Muscle of back (tissue), 13 donors: ENCODE measurements at places on chromosomes 6 and 20.

- DNase-seq: no peak
Measured at GRCh38 chr6:83872386-83873118, 13.1 kb downstream of the CYB5R4 start.

- DNase-seq: no peak
Measured at GRCh38 chr20:63070301-63070625, 63.5 kb upstream of the BHLHE23 start.

GRCh38 chr6:76422511-76423213, 350.2 kb upstream of the IMPG1 start:
- DNase-seq: no peak

DNA sequence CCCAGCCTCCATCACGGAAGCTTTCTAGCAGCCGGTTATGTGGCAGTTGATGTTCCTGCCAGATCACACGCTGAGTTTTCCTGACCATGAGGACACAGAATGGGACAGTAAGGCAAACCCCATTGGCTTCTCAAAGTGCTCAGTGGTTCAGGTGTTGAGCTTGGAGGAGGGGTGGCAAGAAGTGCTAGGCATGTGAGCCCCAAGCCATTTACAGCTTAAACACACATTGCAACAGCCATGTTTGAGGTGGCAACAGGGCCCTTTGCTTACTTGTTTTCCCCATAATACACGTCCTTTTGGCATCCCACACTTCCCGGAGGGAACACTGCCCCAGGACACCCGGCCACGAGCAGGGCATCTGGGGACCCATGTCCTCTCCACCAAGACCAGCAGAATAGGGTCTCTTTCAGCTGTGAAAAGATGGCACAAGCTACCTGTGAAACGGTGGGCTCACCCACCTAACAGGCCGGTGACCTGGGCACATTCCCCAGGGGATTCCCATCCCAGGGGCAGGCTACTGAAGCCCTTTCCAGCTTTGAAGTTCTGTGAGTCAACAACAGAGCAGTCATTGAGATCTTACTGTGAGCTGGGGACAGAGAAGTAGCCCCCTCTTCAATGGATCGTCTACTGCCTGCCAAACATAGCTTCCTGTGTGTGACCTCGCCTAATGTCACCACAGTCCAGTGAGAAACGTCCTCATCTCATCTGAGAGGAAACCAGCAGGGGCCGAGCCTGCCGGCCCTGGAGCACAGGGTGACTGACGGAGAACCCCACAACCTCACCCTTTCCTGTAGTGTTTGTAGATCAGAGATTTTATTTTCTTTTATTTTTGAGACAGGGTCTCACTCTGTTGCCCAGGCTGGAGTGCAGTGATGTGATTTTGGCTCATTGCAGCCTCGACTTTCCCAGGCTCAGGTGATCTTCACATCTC, 4.0 kb upstream of the TLDC2 start:
- DNase-seq: no peak

DNA sequence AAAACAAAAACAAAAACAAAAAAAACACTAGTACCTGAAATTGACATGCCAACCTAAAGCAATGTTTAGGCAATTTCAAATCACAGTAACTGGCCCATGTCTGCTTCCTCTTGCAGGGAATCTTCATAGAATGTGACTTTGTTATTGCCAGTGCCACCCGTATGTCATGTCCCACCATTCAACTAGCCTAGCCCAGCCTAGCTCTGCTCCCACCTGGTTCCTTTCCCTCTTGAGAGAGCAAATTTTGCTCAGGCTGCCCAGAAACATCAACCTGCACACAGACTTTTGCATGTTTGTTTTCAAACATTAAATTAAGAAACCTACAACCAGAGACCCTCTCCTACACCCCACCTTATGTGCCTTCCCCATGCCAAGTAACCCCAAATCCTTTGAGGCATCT, 124.8 kb upstream of the SLC2A12 start:
- no peak for DNase-seq

DNA sequence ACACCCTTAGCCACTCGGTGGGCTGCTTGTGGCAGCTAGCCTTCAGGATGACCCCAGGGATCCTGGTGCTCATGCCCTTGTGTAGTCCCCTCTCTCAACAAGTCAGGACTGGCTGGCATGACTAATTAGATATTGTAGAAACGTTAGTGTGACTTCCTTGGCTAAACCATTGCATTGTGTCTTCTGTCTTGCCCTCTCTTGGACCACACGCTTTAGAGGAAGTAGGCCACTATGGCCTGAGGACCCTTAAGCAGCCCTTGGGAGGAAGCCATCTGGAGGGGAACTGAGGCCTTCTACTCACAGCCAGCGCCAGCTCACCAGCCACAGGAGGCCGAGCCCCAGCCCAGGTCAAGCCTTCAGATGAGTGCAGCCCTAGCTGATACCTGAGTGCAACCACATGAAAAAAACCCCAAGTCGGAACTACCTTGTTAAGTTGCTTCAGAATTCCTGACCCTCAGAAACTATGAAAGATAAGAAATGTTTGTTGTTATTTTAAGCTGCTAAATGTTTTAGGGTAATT, 10.1 kb downstream of the ANGPT4 start:
- no peak for DNase-seq

GRCh38 chr6:142725024-142725770, 219.8 kb downstream of the HIVEP2 start:
- no peak for DNase-seq

- DNase-seq: no peak
Measured at GRCh38 chr20:50913690-50914375, 17.4 kb downstream of the ADNP start.

DNA sequence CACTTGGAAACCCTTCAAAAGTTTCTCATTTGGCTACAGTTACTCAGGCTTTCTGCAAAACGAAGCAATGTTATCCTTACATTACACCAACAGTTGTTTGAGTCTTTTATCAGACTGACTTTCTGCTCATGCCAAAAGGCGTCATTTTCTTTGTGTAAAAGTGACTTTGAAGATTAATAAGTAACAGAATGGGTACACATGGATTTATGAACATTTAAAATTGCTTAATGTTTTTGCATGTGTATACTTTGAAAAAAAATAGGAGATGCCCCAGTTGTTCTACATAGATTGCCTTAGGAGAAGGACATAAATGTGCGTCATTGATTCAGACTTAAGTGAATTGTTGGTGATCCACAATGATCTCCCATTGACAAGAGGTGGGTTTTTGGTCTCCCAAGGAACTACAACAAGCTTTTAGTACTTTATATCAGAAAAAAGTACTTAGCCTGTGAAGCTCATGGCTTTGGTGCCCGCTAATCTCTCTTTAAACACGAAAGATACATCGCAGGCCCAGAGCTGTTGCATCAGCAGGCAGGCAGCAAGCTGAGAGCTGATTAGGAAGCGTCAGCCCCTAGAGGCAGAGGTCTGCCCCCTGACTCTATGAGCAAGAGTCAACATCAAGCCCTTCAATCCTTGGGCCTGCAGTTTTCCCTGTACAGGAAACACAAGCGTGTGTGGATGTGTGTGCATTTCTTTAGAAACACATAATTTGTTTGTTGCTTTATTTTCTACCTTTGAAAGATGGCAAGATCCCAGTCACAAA, 45.9 kb downstream of the SLC22A3 start:
- no peak for DNase-seq

DNA sequence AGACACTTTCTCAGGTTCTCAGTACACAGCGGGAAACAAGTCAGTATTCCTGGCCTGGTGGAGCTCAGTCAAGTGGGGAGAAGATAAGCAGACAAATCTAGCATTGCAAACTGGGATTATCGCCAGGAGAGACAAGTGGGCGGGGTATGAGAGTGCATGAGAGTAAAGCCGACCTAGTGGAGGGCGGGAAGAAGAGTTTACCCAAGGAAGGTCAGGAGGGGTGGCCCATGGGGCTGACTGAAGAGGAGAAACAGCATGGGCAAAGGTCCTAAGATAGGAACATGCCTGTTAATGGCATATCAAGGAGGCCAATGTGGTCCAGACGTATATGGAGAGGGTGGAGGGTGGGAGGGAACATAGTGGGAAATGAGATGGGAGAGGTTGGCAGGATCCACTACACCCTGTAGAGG, 12.4 kb upstream of the CSNK2A1 start:
- DNase-seq: no peak

DNA sequence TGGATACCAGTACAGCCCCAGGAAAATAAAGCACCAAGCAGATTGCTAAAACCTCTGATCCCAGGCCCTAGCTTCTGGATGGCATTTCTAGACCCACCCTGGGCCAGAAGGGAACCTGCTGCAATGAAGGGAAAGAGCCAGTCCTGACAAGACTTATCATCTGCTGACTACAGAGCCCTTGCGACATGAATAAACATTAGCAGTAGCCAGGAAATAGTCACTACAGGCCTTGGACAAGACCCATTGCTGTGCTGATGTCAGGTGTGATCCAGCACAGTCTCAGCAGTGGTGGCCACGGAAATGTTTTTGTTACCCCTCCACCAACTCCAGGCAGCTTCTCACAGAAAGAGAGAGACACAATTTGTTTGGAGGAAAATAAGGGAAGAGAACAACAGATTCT, 399.3 kb downstream of the HAO1 start:
- DNase-seq: no peak

GRCh38 chr6:22432060-22432459, 135.2 kb upstream of the PRL start:
- DNase-seq: no peak

- DNase-seq: no peak
Measured at GRCh38 chr6:43515808-43516207, 918 bp downstream of the YIPF3 start.

- DNase-seq: no peak
Measured at GRCh38 chr6:89965441-89966227, 71.4 kb downstream of the GJA10 start.

GRCh38 chr6:149454346-149454848, 30.4 kb downstream of the ZC3H12D start:
- DNase-seq: peak; percentile 96

DNA sequence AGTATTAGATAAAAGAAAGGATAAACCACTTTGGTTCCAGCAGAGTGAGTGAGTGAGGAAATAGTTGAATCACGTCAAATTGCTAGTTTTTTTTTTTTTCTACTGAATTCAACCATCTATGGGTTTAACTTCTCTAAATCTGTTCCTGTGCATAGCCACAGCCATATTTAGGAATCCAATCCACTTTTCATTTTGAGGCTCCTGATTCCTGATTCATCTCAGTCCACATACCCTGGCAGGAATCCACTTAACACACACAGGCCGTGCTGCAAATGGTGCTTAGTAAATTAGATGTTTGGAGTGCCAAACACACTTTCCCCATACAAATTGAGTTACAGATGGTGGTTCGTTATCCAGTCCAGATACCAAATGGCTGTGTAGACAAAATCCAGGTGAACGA, 220.3 kb downstream of the ALDH8A1 start:
- DNase-seq: no peak

GRCh38 chr20:45069261-45069660, 31.7 kb downstream of the KCNS1 start:
- no peak for DNase-seq

GRCh38 chr20:62044631-62045030, 21.1 kb downstream of the TAF4 start:
- DNase-seq: no peak

DNA sequence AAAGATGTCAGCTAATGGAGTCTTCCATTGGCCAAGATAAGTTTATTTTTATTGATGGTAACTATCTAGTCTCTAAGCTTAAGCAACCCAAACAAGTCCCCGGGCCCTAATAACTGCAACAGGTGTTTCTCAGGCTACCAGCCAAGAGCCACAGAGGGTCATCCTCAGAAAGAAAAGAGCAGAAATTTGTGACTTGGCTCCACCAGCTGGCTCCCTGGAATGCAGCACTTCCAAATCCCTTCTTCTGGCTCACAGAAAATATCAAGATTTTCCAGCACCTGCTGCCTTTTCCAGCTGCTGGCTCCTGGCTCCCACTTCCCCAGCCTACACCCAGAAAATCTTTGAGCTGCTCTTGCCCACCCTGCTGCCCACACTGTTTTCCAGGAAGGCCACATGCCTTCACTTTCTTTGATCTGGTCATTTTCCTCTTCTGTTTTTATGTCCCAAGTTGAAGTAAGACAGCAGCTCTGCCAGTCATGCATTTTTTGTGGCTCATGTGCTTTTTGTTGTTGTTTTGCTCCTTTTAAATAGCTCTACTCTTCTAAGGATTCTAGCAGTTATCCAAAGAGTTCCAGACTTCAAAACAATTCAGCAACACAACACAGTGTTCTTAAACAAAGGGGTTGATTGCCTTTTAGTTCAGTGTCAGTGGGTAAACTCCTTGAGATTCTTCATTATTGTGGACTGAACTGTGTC, 151.0 kb upstream of the SMLR1 start:
- peak; percentile 69 for DNase-seq
